ENCODE measurements at places on chromosomes 7 and 10. TPM values are rescaled to one million over a fixed set of nuclear protein-coding genes. Genes with fewer than 3 reads are reported as not detected.

MYOZ1 gene
- not detected for total RNA-seq

- H3K27ac ChIP-seq, result no peak overlapping the region
- H3K4me1 ChIP-seq, result peaks cover 4% of the 10 kb centered on the region
- H3K4me3 ChIP-seq, result no peak overlapping the region
- H3K27me3 ChIP-seq, result peaks cover 23% of the 10 kb centered on the region
- no peaks in the 10 kb centered on the region for H3K36me3 ChIP-seq
- DNase-seq, result no peak
Measured at GRCh38 chr7:100726996-100727761, 6.2 kb upstream of the ZAN start.

CALHM3 gene
- 0.53 TPM for total RNA-seq

DNA sequence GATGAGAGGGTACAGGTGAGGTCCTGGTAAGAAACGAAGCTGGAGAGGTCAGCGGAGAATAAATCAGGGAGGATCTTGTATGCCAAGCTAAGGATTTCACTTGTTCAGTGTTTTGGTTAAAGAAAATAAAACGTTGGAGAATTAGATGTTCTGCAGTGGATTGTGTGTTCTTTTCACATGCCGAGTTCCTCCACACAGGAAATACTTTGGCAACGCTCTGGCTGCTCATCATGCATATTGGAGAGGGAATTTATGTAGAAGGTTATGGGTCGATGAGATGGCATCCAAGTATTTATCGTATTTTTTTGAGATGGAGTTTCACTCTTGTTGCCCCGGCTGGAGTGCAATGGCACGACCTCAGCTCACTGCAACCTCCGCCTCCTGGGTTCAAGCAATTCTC is 11.0 kb downstream of the RPS24 start:
- peaks cover 34% of the 10 kb centered on the region for H3K36me3 ChIP-seq
- H3K4me3 ChIP-seq, result no peak overlapping the region
- no peak for DNase-seq
- peaks cover 48% of the 10 kb centered on the region for H3K4me1 ChIP-seq
- H3K27me3 ChIP-seq, result no peaks in the 10 kb centered on the region
- H3K27ac ChIP-seq, result no peak overlapping the region

DNA sequence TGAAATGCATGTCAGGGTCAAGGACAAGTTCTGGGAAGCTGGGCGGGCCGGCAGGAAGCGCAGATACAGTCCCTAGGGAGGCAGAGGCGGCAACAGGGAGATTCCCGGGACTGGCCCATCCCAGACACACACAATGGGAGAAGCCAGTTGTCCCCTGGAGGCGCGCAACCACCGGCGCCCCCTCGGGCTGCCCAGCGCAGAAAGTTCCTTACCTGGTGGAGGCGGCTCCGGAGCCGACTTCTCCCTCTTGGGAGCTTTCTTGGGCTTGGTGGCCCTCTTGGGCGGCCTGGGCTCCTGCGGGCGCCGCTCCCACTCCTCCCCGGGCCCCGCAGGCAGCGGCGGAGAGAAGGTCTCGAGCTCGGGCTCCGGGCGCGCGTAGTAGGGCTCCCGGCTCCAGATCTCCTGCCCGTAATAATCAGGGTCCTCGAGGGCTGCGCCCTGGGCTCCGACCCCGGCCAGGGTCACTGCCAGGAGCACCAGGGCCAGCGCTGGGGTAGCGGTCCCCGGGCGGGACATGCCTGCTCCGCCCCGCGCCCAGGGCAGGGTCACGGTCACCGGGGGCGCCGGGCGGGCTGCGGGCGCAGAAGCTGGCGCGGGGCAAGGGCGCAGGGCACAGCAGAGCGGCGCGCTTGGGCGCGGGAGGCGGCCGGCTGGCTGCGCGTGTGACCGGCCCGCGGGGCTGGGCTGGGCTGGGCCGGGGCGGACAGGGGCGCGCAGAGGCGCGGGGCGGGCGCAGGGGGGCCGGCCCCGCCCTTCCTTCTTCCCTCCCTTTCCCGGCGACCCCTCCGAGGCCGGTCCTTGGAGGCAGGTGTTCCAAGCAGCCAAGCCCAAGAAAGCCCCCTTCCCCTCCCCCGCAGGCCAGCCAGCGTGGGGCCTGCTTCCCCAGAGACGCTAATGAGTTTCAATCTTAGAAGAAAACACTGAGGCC is at the start of gene CPXM2:
TSS of gene CPXM2 (minus strand) at position 664 of the 928 bp plus-strand sequence. CDS start at position 516, 148 bp downstream.
- no peak within 1 kb of the TSS for H3K4me3 ChIP-seq
- no peaks in the 10 kb centered on the region for H3K36me3 ChIP-seq
- no peaks in the 10 kb centered on the region for H3K4me1 ChIP-seq

- H3K4me3 ChIP-seq, result no peak overlapping the region
- no peak for DNase-seq
- no peak overlapping the region for H3K27ac ChIP-seq
- no peaks in the 10 kb centered on the region for H3K27me3 ChIP-seq
Measured at GRCh38 chr10:128993911-128994538, 473.0 kb upstream of the MGMT start.

DNA sequence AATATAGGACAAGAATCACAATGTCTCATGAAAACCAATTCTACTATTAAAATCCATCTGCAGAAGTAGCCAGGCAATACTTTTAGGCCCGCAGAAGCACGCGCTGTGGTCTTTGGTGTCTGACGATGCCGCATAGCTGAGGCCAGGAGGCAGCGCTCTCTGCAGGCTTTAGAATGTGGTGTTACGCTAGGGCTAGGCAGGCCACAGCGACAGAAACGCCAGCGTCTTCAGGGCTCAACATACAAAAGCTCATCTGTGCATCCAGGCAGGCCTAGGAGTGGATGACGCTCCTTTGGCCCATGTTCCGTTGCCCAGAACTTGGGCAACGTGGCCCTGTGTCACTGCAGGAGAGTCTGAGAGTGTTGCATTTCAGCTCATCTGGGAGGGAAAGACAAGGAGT is 601.1 kb upstream of the FOXK1 start:
- no peak for DNase-seq
- H3K4me1 ChIP-seq, result no peaks in the 10 kb centered on the region
- H3K27ac ChIP-seq, result no peak overlapping the region
- no peaks in the 10 kb centered on the region for H3K27me3 ChIP-seq
- no peak overlapping the region for H3K4me3 ChIP-seq

ABCC2 gene
- 0.73 TPM for total RNA-seq

AZGP1 gene
- not detected for total RNA-seq

DNA sequence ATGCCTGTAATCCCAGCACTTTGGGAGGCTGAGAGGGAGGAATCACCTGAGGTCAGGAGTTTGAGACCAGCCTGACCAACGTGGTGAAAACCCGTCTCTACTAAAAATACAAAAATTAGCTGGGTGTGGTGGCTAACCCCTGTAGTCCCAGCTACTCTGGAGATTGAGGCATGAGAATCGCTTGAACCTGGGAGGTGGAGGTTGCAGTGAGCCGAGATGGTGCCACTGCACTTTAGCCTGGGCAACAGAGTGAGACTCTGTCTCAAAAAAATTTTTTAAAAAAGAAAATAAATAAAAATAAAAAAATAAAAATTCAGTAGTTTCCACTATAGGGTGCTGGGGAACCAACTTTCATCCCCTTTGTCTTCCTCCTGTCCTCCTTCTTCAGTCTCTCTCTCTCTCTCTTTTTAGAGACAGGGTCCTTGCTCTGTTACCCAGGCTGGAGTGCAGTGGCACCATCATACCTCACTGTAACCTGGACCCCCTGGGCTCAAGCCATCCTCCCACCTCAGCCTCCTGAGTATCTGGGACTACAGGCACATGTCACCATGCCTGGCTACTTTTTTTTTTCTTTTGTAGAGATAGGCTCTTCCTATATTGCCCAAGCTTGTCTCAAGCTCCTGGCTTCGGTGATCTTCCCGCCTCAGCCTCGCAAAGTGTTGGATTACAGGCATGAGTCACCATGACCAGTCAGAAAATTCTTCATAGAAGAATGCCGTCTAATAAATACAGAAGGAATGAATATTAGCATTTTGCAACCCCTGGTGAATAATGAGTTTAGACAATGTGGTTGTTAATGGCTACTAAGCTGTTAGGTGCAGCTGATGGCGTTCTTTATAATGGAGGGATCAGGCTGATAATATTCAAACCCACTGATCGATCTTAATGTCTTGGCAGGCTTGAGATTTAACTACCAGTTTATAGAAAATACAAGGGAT is 20.6 kb downstream of the RBM20 start:
- H3K4me1 ChIP-seq, result peaks cover 10% of the 10 kb centered on the region
- no peak for DNase-seq
- H3K4me3 ChIP-seq, result no peak overlapping the region
- no peaks in the 10 kb centered on the region for H3K36me3 ChIP-seq
- H3K27me3 ChIP-seq, result peaks cover 21% of the 10 kb centered on the region
- no peak overlapping the region for H3K27ac ChIP-seq
